Naive B cell (primary cell): ENCODE measurements at places on chromosomes 4 and X.

DNA sequence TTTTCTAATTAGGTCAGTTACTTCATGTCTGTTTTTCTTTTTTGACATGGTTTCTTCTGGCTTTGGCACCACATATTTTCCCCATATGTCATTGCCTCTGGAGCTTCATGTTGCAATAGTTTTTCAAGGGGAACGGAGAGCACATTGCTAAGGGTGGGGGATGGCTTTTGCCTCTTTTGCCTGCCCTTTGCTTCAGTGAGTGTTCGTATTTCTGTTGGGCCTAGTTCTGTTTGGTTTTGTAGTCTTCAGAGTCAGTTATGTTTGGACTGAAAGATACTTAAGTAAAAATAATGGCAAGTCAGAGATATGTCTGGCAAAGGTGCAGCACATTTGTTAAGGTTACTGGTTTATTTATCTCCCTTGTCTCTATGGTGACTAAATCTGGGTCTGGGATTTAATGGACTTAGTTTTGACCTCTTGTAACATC lies 29.1 kb downstream of the FHL1 start:
- no peak for DNase-seq

- DNase-seq: no peak
These were observed 1520.7 kb downstream of the ARAP2 start for GRCh38 chr4:34723605-34724004.

GRCh38 chr4:155972098-155972497 lies 18.4 kb upstream of the CTSO start:
- no peak for DNase-seq

GRCh38 chr4:122854447-122855352 lies 28.1 kb downstream of the FGF2 start:
- no peak for DNase-seq

DNA sequence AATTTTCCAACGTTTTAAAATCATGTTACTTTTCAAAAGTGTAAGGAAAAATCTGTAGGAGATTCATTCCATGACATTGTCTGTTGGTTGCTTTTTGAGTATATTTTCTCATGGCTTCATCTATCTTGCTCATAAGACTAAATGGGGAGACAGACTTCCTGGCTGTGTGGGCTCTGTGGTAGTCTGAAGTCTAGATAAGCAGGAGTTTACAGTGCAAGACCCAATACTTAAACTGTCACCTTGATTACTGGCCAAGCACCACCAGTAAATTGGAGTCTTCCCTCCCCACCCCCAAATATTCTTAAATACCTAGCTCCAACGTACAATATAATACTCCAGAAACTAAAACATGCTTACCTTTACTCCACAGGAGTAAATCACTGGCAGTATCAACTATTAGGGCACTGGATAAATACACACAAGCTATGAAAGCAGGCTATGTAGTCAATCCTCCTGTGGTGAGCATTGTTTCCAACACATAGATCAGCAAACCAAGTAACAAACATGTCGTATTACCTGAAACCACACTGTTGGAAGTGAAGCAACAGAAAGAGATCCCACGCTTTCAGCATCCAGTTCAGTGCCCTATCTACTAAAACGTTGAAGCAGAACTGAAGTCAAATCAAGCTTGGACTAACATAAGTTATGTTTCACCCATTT lies 6.2 kb downstream of the HNRNPD start:
- DNase-seq: no peak

- DNase-seq: no peak
These were observed 14.1 kb upstream of the AFP start for GRCh38 chr4:73421708-73422457.

GRCh38 chrX:254630-255215 lies 26.5 kb upstream of the PLCXD1 start:
- no peak for DNase-seq

GRCh38 chr4:127251423-127251822 lies 381.3 kb upstream of the INTU start:
- no peak for DNase-seq

GRCh38 chrX:123138473-123138872 lies 45.6 kb upstream of the GRIA3 start:
- DNase-seq: no peak

- DNase-seq: no peak
These were observed 11.0 kb downstream of the SRD5A3 start for GRCh38 chr4:55356991-55357461.

GRCh38 chr4:181848357-181848756 lies 394.8 kb upstream of the TENM3 start:
- no peak for DNase-seq

DNA sequence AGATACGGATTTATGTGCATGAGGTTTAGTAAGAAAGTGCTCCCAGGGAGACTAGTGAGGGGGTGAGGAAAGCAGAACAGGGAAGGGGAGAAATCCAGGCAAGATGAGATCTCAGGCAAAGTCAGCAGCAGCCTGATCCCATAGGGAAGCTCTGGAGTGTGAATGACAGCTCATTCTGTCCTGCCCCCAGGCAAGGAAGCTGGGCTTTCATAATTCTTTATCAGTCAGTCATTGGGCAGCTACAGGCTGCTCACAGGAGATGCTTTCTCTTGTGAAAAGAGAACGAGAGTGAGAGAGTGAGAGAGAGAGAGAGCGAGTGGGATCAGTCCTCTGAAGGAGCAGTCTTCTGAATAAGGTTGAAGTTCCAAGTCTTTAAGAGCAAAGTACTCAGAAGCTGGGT lies 48.1 kb downstream of the SRPX start:
- no peak for DNase-seq

DNA sequence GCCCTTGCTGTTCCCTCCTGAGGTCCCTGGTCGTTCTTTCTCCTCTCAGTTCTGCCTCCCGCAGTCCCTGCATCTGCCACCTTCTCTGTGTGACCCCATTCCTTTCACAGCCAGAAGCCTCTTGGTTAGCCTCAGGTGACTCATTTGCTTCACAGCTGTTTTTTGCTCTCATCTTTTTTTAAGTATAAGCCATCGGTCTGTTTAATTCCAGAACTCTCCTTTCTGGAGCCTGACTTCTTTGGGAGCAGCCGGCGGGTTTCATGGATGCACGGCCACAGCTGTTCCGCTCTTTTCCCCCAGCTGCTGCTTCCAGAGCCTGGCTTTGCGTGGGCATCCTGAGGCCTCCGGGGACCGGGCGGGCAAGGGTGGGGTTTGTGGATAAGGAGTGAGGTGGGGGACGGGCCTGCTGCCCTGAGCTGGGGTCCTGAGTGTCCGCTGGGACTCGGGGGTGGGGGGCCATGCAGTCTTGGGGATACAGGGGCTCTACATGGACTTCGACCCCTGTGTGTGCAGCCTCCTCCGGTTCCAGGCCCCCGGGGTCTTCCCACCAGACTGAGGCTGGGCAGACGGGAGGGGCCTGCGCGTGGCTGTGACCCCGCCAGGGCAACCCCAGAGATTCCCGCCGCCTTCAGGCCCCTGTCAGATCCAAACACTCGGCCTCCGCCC lies 46.7 kb downstream of the PCGF3 start:
- no peak for DNase-seq

- DNase-seq: no peak
These were observed 205.5 kb downstream of the MID1 start for GRCh38 chrX:10414862-10415261.
